RWPE1 (cell line): ENCODE measurements at places on chromosomes 12 and 14.

- no peak for DNase-seq
Observed at GRCh38 chr12:51932218-51933076, 19.1 kb upstream of the ACVR1B start.

DNA sequence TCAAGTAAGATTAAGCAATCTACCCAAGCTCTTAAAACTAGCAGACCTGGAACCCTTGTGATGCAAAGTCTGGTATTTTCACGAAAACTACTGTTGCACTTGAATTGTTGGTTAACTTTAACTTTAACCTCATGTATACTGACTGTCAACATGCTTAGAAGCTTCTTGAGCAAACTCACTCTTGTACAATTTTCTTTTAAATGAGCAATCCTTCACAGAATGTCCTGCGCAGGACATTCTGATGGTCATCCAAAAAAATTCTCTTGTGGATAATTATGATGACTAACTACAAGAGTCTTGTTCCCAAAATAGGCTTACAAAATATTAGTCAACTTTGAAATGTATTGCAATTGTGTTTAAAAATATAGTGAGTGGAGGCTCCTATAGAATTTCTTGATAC lies 54.0 kb upstream of the PDE3A start:
- no peak for DNase-seq

- peak; percentile 5 for DNase-seq
Observed at GRCh38 chr14:96904201-96904600, 107.0 kb downstream of the VRK1 start.

- DNase-seq, result no peak
Observed at GRCh38 chr14:104585966-104586697, 6.6 kb downstream of the C14orf180 start.

DNA sequence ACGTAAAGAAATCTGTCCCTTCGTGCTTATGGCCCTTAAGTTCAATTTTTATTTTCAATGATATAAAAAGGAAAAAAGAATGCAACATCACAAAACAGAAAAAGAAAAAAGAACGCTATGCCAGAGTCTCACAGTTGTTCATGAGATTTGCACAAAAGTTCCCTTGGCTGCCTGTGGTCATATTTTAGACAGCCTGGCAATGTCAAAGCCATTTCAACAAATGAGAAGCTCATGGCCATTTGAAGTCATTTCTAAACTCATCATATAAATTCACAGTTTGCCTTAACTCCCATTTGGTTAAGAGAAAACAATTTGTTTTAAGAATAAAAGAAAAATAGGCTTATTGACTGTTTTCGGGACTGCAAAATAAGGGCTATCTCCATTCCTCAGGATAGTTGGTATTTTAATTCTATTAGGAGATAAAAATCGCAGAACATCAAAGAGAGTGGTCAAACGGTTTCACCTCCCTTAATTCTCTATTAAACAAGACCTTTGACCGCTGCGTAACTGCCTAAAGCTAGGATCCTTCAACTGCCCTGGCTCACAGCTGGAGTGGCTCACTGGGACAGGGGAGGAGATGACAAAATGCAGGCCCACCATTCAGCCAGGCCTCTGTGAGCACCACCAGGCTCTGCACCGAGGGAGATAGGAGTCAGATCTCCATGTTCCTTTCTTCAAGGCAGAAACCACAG lies 119.2 kb upstream of the DAAM1 start:
- no peak for DNase-seq

- DNase-seq, result no peak
Observed at GRCh38 chr14:92619671-92620456, 106.3 kb downstream of the RIN3 start.

- DNase-seq, result no peak
Observed at GRCh38 chr12:104354167-104354867, 50.8 kb downstream of the EID3 start.

DNA sequence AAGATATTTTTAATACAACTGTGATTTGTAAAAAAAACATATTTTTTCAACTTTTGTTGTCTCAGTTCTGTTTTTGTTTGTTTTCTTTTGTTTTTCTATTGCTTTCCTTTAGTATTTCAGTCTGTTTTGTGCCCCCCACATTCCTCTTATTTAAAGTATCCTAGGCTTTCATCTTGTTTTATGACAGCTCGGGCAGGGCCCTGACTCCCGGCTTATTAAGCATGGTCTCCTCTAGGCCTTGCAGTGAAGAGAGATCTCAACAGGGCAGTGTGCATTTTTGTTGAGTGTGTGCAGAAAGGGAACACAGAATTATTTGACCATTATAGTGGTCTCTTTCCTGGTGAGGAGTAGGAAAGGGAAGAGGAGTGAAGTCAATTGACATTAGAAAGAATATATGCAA lies 110.2 kb upstream of the SLC38A4 start:
- DNase-seq, result no peak

- DNase-seq, result no peak
Observed at GRCh38 chr12:49212572-49212971, 23.7 kb upstream of the TUBA1A start.

- DNase-seq, result no peak
Observed at GRCh38 chr14:61527325-61528100, 167.8 kb upstream of the HIF1A start.

DNA sequence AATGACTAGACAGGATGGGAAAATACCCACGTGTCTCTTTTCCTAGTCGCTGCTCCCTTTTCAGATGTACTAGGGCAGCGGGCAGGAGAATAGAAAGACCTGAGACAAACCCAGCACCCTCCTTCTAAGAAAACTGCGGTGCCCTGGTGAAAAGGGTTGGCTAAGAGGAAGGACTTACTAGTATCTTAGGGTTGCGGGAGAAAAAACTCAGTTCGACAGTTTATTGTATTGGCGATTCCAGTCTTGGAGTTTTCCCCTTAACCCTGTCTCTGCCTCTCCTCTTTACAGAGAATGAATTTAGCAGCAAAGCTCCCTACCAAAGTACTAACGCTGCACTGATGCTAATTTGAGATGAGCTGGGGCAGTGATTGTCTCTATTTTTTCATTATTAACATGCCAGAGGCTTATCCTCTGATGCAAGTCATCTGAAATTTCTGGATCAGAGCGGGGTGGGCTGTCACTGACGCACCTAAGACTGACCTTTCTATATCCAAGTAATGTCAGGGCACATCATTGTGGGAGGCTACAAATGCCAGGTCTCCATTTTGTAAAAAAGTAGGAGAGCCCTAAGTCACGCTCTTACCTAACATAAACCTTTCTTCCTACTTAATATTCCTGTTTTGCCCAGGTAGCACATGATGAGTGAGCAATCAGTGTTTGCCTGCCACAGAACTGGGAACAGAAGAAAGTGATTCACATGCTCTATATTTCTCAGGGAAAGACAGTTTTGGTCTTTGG lies 916 bp upstream of the PAWR start:
- DNase-seq, result peak; percentile 66

- peak; percentile 17 for DNase-seq
Observed at GRCh38 chr14:71021347-71022011, 114.2 kb downstream of the PCNX1 start.

- no peak for DNase-seq
Observed at GRCh38 chr14:105046891-105047282, 18.3 kb downstream of the GPR132 start.

DNA sequence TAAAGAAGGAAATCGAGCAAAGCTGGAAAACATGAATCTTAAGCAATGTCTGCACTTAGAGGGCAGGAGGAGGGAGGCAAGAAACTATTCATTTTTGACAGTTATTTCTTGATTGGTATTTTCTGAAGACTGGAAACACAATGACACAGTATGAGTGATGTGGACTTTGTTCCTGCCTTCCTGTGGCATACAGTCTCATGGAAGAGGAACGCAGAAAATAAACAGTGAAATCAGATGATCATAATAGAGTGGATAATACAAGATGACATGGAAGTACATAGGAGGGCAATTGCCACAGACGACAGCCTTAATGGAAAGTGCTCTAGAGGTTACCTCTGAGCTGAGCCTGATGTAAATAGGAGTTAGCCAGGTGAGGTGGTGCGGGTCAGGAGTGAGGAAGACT lies 140.4 kb upstream of the MAX start:
- DNase-seq, result no peak

- no peak for DNase-seq
Observed at GRCh38 chr12:61654698-61655097, 605.5 kb upstream of the USP15 start.

DNA sequence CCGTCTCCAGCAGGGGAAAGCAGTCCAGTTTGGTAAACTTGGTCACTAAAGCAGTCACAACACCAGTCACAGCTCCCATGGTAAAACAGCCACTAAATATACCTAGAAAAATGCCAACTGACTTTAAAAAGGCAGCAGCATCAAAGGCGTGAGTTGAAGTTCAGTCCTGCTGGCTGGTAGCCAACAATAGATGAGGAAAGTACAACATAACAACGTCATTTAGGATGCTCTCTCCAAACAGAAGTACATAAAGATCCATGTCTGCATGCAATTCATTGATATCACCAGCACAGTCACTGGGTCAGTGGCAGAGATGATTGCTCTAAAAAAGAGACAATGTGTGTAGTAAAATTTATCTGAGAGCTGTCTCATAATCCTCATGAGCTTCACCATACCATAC lies 59.3 kb upstream of the TMPO start:
- DNase-seq, result no peak
